ENCODE measurements at places on chromosomes 6 and 20.

DNA sequence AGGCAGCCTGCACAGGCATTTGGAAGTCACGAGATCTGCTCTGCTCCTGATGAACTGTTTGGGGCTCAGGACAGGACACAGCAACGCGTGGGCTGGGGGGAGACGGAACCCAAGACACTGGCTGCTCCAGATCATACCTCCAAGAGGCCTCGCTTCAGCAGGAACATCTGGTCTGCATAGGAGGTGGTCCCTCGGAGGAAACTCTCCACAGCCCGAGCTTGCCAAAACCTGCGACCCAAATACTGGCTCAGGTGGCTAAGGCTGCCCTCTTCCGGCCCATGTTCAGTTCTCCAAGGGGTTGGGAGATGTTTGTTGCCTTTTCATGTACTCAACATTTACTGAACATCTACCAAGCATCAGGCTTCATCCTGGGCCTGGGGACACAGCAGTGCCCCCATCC, 51.7 kb downstream of the MYH7B start:
- DNase-seq: no peak

DNA sequence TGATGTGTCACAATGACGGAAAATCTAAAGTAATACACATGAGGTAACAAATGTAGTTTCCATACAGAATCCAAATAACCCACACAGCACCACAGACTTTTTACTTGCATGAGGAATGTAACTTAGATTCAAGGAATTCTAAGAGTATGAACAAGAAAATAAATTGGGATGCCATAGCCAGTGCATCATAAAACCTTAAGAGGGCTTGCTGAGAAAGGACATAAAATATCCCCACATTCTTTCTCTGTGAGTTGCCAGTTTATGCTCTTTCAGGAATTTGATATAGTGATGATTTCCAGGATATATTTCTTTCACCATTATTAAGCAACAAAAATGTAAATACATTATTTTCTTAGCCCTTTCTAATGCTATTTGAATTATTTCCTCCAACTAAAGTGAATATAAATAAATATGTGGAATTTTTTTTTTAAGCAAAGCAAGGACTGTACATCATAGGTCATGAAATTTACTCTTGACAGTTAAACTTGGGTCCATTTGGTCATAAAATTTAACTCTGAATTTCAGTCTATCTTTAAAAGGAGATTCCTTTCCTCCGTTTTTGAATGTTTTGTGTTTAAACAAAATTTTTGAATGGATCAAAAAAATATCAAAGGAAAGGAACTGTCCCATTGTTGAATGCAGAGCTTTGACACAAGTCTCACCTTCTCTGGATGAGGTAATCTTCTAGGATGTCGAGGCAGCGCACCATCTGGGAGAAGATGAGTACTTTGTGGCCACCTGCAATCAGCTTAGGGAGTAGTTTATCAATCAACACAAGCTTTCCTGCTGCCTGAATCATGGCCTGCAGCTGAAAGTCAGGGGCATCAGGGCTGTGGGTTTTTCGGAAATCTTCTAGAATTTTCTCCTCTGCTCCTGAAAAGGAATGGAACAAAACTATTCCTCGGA, 116.3 kb upstream of the EMILIN3 start:
- no peak for DNase-seq

DNA sequence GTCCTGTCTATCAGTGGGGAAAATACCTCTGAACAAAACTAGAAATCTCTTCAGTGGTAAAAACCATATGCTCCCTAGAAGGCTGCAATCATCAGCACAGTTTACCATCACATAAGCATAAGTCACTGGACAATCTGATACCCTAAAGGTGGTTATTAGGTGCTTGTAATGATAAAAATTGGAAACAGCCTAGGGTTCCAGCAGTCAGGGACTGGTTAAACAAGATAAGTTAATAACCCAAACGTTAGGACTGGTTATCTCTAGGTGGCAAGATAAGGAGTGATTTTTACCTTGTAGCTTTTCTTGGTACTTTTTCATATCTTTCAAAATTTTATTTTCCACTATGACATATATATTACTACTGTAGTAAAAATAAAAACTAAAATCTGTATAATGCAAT, 11.0 kb downstream of the ECI2 start:
- DNase-seq: no peak

GRCh38 chr6:123323452-123324329, 313.1 kb downstream of the TRDN start:
- DNase-seq: no peak

DNA sequence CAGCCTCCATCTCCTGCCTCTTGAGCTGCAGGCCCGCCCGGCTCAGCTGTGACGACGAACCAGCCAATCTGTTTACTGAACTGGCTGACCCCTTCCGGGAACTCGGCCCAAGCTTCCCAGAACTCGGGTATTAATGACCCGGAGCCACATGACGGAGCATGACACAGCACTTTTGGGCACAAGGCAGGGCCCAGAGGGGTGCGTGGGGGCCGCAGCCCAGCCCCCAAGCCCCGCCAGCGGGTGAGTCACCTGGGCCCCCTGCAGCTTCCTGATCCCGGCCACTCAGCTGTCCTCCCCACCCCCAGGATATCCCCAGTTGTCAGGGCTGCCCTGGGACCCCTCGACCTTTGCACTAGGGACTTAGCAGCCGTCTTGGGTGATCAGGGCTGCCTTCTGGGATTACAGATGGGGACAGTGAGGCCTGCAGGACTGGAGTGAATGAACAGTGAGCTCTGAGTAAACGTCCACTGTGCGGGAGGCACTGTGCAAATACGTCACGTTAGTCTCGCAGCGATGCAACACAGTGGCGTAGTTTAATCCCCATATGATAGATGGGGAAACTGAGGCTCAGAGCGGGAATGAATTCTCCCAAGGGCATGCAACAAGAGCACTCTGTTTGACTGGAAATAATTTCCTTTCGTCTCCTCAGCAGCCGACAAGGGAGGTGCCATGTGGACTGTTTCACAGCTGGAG, 102.1 kb downstream of the CEBPB start:
- peak; percentile 37 for DNase-seq

DNA sequence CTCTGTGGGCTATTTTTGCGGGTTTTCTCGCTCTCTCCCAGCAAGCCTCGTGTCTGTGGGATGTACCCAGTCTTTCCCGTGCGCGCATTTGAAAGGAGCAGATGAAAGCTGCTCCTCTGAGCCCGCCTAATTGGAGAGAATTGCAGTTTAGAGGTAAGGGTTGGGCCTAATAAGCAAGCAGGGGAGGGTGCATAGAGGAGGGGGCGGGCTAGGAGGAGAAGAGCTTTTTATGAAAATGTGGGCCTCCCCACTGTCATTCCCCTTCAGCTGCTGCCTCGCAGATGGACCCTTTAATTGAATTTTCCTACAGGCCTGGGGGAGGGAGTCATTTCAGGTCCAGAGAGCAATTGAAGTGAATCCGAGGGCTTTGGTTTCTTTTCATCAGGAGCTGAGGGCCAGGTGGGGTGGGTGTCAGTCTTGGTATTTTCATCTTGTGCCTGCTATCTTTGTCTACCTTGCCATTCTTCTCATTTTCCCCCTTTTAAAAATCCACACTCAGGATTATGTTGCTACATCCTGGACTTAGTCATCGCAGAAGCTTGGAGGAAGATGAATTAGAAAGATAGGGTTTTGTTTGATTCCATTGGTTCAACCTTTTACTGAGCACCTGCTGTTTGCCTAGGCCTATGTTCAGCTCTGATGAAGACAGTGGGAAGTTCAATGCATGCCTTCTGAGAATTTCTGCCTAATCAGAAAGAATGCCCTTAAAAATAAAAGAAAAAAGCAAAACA, 423.4 kb downstream of the CD83 start:
- DNase-seq: no peak

DNA sequence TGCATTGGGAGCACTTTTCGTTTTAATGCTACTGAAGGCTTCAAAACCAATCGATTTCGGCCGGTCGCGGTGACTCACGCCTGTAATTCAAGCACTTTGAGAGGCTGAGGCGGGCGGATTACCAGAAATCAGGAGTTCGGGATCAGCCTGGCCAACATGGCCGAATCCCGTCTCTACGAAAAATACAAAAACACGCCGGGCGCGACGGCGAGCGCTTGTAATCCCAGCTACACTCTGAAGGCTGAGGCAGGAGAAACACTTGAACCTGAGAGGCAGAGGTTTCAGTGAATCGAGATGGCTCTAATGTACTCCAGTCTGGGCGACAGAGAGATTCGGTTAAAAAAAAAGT, 58.4 kb downstream of the TRIM38 start:
- no peak for DNase-seq

GRCh38 chr6:117451671-117452070, 25.9 kb upstream of the ROS1 start:
- no peak for DNase-seq

DNA sequence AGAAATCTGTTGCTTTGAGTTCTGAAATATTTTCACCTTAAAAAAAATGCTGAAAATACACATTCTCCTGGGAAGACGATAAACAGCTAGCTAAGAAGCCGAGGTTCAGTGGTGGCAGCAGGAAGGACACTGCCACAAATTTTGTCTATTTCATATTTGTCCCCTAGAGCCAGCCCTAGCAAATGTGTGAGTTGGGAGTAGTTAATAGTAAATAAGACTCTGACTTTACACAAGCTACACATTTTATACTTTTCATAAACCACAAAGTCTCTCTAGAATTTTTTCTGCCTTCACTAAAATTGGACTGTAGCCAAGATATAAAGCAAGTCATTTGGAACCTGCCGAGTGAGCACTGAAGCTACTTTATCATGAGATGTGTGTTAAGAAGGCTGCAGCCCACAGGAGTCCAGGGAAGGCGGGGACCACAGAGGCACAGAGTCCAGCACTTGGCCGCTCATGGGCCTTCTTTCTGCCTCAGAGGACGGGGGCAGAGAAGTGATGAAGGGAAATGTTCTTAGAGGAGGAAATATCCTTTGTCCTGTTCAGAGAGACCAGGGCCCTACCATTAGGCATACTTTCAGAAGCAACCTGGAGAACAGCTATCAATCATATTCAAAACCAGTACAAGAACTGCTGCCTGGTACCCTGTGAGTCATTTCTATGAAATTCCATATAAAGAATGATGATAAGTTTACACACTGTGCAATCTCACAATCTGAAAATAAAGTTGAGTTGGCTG, 241.7 kb upstream of the TAB2 start:
- DNase-seq: no peak

DNA sequence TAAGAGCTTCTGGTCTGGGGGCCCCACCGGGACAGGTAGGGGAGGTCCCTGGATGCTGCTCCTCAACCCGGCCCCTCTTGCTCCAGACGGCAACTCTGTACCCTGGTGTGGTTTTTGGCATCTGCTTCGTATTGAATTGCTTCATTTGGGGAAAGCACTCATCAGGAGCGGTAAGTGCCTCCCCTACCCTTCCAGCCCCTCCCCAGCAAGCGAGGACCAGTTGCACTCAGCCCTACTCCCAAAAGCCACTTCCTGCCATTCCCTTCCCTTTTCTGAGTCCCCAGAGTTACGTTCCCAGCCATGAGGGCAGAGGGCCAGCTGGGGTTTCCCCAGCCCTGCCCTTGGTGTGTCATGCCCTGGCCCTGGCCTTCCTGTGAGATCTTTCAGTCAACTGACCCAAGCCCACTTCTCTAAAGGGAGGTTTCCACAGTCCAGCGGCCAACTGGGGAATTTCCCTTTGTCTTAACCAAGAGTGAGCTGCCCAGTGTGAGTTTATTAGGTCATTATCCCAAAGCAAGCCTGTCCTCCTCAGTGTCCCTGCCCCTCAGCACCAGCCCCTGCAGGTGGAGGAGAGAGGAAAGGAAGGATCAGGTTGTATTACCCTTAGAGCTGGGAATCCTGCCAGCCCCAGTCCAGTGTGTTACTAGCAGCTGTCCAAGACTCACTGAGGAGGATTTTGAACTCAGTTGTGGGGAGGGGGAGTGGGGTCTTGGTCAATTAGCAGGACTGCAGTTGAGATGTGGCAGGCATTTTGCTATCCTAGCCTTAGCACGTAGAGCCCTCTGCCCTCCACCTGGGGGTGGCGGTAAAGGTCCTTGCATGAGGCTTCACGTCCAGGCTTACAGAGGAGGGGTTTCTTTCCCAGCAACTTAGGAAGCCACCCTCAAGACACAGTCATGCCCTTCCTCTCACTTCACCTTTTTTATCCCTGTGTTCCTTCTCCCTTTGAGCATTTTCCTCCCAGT, 45.8 kb downstream of the TM9SF4 start:
- peak; percentile 21 for DNase-seq

DNA sequence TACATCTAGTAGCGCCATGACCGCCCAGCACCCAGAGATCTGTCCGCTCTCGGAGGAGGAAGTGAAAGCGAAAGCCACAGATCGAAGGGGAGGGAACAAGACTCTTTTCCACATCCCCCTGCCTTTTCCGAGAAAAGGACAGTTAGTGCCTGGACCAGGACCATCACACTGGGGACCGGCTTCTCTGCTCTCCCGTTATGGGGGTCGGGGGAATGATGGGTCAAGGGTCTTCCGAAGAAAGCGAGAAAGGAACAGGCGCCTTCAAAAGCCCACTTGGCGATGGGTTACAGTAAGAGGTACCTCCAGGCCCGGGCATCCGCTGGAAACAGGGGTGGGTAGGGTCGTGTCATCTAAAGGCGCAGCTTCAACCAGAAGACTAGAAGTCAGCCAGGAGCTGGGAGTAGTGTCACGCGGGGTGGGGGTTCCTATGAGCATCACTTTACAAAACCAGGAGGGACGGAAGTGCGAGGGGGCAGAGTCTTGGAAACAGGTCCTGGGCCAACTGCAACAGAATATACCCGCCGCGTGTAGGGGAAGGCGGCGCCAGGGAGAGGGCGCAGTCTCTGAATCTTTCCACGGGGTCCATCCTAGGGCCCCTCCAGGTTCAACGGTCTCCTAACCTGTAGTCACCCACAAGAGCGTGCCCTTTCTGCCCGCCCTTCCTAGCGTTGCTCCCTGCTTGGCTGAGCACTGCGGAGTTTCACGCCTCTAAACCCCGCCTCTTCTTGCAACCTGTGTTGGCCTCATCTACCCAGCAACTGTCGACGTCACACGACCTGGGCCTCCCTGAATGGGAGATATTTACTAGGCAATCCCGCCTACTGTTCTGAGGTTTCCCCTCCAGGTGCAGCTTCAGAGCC, at the start of gene PSMB8:
Gene PSMB8, minus strand, starts transcription at position 69 of the 860 bp plus-strand sequence. Its CDS starts 51 bp downstream, at position 18.
- DNase-seq: peak; percentile 97

Data from T-cell (primary cell).